ENCODE measurements at places on chromosomes 13 and 19.

- DNase-seq, result no peak
These were observed at the start of gene TMEM272 for GRCh38 chr13:51844862-51845573. Gene TMEM272, minus strand, starts transcription at chr13:51845177. Its CDS starts 6,647 bp downstream, at chr13:51838530.

- DNase-seq, result no peak
These were observed 116.7 kb upstream of the GJB6 start for GRCh38 chr13:20348645-20349408.

GRCh38 chr19:23558541-23558940 lies 128.5 kb downstream of the ZNF675 start:
- no peak for DNase-seq

DNA sequence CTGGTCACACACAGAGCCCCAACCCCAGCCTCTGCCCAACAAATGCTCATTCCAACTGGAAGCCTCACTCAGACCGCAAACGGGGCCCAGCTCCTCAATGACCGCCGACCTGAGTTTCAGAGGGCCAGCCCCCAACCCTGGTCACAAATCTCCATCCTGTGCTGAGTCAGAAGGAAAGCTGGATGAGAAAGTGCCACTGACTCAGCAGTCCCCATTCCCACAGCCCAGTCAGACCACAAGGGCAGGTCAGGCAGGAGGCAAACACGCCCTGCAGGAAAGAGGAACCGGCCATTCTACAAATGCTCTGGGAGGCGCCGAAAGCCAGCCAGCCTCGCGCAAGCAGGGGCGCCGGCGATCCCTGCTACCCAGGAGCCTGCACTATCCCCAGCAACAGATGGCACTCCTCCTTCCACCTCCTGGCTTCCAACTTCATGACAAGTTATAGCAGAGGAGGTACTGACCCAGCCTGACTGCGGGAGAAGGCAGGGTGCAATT lies 14.1 kb upstream of the PRKD2 start:
- DNase-seq, result no peak

DNA sequence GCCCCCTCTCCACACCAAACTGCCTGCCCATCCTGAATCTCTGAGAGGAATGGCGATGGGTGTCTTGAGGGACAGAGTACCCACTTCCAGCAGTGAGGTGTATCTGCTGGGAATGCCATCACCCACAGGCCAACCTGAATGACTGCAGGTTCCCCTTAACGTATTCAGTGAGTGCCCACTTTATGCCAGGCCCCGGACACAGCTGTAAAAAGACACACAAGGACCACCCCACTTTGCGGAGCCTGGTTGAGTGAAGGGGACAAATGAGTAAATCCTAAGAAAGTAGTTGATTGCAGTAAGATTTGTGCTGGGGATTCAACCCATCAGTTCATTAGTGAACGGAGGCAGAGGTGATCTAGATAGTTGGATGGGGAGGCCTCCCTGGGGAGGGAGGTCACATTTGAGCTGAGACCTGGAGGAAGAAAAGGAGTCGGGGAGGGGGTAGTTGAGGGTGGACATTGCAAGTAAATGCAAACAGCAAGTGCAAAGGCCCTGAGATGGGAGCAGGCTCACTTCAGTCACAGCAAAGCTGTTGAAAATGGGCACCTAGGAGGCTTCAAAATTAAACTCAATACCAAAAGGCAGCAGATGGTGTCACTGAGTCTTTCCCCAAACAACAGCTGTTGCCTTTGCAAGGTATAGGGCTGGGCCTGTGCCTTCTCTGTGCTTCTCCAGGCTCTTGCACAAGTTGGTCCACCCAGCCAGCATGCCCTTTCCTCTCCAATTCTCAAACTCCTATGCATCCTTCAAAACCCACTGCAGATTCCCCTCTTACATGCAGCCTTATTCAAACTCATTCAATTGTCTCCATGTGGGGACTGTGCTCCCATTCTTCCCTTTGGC lies 4.3 kb downstream of the GDF15 start:
- no peak for DNase-seq

- no peak for DNase-seq
These were observed 116.5 kb downstream of the SPRY2 start for GRCh38 chr13:80224468-80224867.

- DNase-seq, result no peak
These were observed 28.2 kb downstream of the FCGBP start for GRCh38 chr19:39906283-39906682.

DNA sequence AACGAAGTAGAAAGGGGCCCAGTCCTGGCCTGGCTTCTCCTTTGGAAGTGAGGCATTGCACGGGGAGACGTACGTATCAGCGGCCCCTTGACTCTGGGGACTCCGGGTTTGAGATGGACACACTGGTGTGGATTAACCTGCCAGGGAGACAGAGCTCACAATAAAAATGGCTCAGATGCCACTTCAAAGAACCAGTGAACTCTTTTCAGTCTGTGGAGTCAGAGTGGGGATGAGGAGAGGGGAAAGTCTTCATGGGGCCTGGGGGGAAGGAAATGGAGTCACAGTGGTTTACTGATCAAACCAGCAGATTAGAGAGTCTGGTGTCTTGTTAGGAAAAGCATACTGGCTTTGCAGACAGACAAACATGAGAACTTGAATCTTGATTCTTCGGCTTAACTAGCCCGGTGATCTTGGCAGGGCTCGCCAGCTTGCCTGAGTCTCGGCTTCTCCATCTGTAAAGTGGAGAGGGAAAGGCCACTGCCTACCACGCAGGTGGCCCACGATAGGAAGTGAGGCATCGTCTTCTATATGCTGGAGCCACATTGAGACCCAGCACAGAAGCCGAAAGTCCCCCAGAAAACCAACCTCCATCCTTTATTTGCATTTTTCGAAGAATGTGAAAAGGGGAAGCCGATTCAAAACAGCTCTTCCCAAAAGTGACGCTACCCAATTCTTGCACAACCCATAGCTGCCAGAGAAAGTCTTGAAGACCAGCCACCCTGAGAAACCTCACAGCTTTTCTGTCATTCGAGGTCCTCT lies at the start of gene FFAR1:
Gene FFAR1 (plus strand): TSS at position 732 of the 759 bp plus-strand sequence. CDS start 3,650 bp downstream, outside the sequence.
- DNase-seq, result peak; percentile 46

- DNase-seq, result no peak
These were observed 201.5 kb upstream of the CSNK1A1L start for GRCh38 chr13:37306778-37307544.

DNA sequence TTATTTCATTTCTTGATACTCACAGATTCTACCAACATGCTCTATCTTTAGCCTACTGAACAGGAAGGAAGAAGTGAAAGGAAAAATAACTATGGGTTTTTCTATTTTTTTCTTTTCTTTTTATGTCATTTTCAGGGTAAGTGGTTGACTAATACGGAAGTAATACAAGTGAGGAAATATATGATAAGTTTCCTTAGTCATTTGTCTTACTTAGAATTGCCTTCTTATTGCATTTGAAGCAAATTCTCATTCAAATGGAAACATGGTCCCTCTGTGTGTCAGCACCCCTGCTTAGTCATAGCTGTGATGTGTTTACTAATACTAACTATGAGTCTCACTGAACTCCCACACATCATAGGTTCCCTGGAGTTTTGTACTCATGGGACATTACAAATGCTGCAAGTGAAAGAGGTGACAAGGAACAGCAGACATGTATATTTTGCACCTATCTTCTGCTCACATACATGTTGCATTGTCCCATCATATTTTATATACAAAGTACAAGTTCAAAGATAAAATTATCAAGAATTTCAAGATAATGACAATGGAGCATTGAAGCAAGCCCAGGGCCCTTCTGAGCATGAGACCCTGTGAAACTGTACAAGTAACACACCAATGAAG lies 60.1 kb downstream of the DCT start:
- no peak for DNase-seq

DNA sequence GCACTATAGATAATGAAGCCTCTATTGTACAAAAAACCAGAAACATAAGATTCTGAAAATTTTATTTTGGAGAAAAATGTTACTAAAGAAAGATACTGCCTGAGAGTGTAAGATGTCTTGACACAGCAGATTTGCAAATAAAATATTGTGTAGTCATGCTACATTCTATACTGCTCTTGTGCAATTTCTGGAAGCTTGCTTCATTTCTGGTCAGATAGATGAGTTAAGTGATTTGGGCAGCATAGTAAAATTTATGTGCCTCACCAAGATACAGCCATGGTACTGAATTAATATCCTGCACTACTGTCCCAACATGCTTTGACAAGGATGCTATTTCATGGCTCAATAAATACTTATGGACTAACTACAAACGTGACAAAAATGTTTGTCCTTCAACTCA lies 55.1 kb upstream of the STARD13 start:
- DNase-seq, result no peak

DNA sequence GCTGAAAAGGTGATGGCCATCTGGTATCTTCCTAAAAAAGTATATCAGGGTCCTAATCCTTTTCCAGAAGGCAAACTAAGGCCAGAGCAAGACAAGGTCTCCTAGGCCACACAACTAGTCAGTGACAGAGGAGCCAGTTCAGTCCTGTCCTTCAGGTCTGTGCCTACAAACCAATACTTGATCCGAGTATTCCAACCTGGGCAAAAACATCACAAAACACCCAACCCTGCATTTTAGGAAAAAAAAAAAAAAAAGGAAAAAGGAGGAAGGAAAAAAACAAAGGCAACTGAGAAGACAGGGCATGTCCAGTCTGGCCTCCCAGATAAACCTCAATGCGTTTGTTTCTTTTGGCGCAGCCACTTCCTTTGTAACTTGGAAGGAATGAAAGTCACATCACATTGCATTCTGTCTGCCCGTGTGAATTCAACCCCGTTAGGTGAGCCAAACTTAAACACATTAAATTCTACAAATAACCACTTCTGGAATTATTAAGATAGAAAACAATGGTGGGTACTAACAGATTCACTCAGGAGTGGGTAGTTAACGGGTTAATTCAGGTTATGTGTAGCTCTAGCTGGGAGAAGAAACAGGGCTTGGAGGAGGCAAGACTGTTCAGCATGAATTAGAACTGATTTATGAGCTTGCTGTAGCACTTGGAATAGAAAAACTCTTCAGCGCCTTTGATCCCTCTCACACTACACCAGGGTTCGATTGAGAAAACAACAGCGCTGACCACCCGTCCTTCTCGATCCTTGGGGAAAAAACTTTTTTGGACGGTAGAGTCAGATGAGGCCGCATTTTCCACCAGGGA lies 43.0 kb upstream of the HNRNPA1L2 start:
- DNase-seq, result no peak

- DNase-seq, result no peak
These were observed 22.9 kb downstream of the WDFY2 start for GRCh38 chr13:51607165-51607564.

DNA sequence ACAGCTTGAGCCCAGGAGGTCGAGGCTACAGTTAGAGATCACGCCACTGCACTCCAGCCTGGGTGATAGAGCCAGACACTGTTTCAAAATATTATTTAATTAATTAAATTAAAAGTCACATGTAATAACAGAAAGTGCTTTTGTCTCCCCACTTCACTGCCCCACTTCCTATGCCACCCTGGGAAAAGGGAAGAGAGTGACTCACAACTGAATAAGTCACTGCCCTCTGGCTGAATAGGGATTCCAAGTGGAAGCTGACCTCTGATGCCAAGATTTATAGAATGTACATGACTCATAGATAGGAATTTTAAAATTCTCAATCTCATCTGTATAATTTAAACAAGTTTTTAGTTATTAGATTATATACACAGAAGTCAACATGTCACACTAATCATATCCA lies 22.2 kb upstream of the ERVV-1 start:
- DNase-seq, result no peak

- DNase-seq, result no peak
These were observed 1.3 kb downstream of the IZUMO1 start for GRCh38 chr19:48745208-48745995.

GRCh38 chr19:55493052-55493644 lies 4.9 kb downstream of the SSC5D start:
- DNase-seq, result peak; percentile 79

- no peak for DNase-seq
These were observed 212.3 kb downstream of the COG6 start for GRCh38 chr13:39867807-39868206.

DNA sequence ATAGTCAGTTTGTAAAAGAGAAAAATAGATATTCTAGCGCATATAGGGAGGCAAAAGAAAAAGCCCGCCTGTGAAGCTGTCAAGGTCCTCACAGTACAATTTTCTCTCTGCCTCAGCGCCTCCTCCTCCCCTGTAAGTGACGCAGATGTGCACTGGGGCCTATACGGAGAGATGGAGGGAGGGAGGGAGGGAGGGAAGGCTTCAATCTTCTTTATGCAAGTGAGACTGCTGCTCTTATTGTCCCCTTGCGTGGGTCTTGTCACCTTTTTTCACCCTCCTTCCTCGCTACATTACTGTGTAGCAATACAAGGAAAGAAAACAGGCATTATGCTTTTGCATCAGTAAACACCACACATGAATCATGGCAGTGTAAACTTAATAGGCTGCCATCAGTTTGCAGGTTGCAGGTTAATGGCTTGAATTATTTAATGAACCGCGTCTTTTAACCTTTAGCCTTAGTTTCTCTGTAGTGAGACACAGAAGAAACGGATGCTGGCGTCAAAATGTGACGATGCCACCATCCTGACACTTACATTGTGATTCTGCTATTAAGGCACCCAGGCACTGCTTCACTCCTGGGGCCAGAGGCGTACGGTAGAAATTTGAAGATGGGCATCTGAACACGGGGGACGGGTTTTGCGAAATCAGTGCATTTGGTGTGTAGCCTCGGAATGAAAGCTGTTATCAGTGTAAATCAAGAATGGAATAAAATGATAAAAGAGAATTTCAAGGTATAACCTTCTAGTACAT lies at the start of gene KLHL1:
Gene KLHL1 (minus strand): TSS at position 97 of the 750 bp plus-strand sequence. CDS start 753 bp downstream, outside the sequence.
- no peak for DNase-seq

DNA sequence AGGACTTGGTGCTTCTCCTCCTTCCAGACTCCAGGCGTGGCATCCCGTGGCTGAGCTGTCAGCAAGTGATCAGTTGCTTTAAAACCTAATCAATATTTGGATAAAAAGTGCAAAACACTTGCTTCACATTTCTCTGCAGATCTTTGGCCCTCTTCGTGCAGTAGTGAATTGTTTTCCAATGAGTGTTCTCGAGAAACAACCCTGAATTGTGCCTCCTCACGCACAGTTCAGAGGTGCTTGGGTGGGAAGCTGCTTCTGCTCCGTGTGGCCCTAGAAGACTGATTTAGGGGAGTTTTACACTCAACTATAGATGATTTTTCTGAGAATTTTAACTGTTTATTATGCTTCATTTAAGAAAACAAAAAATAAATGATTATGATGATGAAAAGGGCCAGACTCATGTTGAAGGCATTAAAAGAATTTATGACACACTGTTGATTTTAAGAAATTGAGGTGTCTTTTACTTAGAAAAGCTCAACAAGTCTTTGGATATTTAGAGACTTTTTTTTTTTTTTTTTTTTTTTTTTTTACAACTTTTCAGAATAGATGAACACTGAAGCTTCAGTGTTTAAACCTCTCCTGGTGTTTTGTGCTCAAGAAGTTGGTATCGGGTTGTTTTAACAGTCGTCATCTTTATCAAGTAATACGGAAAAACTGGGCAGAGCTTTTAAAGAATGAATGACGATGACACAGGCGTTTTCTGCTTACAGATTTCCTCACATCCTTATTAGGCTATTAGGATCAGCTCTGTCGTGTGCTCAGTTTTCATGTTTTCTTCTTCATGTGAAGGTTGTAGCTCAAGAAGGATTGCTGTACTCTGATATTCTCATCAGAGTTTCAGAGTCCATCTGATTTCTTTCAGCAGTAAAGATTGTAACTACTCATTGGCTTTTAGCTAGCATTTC lies 39.5 kb upstream of the TEX29 start:
- no peak for DNase-seq
